Hematopoietic multipotent progenitor cell treated with erythropoietin and hydrocortisone succinate and interleukin-3 and kit ligand, for 8 days (in vitro differentiated cells): ENCODE measurements at places on chromosomes 6 and 20.

DNA sequence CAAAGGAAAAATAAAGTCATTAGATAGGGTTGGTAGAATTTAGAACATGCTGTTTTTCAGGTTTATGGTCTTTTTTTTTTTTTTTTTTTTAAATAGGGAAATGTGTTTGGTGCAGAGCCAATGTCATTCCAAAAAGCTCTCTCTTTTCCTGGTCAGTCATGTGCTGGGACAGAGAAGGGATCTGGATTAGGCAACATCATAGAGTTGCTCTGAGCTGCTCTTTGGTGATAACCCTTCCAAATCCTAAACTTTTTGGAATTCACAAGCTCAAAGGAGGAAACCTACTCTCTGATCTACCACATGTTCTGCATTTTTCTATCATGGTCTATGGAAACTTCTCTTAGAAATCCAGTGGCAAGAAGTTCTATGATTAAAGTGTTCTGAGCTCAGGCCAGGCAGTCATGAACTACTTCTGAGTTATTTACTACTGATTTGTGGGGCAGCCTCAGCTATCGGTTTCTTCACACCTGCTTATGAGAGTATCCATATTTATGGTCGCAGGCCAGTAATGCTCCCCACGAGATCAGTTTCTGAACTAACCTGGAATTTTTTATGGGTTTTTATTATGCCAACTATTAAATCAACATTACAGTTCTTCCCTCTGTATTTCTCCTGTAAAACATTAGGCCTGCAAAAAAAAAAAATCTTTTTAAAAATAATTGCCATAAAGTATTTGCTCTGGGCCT, 4.8 kb downstream of the EDN1 start:
- DNase-seq: no peak

DNA sequence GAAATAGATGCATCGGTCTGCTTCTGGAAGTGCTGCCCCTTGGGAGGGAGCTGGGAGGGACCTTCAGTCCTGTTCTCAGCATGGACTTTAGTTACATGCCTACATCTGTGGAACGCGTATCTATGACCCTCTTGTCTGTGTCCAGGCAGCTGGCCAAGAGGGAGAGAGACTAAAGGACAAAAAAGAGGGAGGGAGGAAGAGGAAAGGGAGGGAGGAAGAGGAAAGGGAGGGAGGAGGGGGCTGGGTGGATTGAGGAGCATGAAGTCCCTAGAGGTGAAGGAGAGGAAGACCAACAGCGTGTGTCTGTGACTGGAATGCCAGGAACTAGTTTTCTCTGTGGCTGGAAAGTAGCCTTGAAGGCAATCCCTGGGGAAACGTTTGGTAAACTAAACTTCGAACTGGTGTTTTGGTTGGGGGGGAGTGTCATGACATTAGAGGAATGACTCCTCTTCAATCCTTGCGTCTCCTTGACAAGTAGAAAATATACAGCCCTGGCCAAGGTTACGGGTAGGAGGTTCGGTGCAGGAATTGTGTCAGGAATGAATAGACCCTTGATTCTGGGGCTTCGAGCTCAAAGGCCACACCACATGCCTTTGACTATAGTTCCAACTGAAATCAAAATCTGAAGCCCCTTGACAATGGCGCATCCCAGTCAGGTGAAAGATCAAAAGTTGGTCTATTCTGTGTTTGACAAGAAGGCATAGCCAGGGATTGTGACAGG, 52.0 kb upstream of the PLEKHG1 start:
- no peak for DNase-seq

GRCh38 chr6:14423330-14423729, 305.8 kb downstream of the CD83 start:
- no peak for DNase-seq

GRCh38 chr6:75213112-75213511, 7.3 kb upstream of the COL12A1 start:
- DNase-seq: no peak
